ENCODE measurements at places on chromosomes 2 and 18.

DNA sequence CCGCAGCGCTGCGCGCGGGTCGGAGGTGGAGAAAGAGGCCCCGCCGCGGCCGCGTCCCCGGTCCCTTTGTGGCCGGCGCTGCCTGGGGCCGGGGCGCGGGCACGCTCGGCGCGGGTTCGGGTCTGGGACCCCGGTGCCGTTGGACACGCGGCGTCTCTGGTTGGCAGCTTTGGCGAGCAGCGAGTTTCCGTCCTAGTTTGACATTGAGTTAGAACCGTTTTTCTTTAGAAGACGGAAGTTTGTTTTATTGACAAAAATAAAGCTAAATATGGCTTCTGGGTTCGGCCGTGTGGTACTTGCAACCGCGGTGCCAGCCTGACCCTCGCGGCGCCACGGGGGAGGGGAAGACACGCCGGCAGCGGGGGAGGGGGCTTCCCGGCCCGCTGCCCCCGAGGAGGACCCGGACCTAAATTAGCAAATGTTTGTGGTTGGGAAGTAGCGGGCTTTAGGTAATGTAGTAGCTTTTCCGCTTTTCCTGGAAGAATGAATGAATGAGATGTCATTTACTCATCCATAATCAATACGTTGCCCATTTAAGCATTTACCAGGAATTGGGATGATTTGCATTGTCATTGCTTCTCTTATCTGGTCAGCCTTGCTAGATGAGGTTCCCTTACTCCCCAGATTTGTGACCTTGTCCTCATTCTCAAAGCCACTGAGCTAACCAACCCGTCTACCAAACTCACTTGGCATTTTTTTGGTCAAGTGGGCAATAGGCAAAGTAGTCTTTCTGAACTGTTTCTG, 530 bp downstream of the GALNT1 start:
- no peak for DNase-seq

DNA sequence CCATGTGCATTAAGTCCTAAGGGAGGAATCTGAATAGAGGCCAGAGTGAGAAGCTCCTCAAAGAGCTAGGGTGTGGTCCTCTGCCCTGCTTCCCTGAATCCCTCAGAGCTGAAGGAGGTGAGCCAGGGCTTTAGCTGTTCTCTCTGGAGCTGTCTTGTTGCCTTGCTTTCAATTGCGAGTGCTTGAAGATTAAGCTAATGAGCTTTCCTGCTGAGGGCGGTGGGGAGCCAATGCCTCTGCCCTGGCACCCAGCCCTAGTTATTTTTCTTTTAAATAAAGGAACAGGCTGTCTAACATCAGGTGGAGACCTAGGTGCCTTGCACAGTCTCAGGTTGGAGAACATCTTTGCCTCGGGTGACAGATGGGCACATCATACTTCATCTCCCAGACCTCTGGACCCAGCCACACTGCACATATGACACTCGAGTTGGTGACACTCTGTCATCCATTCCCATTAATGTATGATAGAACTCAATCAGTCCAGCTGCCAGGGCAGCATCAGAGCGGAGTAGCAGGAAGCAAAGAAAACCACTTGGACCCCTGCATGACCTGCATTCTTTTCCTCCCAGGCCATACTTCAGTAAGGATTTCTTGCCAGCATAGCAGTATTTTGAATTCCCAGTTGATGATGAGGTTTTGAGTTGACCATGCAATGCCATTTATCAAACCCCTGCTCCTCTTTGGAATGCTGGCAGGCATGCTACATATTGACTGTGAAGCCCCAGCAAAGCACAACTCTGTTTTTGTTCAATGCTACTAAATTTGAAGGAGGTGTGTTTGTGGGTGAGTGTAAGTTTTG, 292.7 kb downstream of the RNF144A start:
- no peak for DNase-seq

- no peak for DNase-seq
Measured at GRCh38 chr2:79621252-79621651, 108.4 kb downstream of the CTNNA2 start.

DNA sequence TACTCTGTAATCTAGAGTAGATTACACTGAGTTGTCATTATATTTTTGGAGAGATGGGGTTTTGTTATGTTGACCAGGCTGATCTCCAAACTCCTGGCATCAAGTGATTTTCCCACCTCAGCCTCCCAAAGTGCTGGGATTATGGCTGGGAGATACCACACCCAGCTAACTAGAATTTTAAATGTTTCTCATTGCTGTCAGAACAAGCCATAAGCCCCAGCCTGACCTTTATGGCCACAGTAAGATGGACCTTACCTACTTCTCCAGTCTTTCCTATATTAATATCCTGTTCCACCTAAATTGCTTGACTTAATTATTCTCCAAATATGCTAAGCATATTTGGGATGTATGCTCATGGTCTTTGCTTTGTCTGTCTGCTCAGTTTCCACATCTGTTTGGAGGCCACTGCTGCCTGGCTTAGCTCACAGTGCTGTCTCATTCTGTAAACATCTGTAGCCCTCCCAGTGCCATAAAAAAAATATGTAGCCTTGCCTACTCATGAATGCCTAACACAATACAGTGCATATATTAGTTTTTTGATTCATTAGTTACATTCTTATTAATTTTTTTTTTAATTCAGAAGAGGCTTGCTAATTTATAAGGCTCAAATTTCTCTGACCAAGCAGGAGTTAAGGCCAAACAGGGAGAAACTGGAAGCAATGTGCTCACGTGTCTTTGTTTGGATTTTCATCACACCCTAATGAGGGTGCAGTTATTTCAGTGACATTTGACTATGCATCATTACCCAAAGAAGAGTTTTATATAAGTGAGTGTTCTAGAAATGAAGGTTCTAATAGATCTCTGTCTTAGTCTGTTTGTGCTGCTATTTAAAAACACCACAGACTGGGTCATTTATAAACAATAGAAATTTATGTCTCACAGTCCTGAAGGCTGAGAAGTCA, 45.3 kb upstream of the PSME4 start:
- DNase-seq = no peak

- DNase-seq = no peak
Measured at GRCh38 chr2:28506112-28506910, 10.5 kb downstream of the PLB1 start.

GRCh38 chr2:218033590-218034496, 31.0 kb upstream of the TNS1 start:
- no peak for DNase-seq

DNA sequence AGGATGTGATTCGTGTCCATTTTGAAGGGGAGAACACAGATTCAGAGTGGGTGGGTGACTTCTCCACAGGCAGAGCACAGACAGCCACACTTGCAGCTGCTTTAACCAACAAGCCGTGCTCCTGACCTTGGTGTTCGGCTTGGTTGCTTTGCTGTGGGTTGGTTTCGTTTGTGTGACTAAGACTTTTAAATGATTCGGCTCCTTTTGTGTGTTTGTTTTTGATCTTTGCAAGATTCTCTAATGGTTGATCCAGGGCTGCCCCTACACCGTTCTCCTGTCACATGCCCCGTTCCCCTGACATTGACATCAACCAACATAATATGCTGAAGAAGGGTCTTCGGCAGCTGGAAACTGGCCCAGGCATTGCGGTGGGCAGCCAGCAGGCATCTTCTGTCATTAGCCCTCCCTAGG, 95.9 kb upstream of the MBOAT2 start:
- no peak for DNase-seq

DNA sequence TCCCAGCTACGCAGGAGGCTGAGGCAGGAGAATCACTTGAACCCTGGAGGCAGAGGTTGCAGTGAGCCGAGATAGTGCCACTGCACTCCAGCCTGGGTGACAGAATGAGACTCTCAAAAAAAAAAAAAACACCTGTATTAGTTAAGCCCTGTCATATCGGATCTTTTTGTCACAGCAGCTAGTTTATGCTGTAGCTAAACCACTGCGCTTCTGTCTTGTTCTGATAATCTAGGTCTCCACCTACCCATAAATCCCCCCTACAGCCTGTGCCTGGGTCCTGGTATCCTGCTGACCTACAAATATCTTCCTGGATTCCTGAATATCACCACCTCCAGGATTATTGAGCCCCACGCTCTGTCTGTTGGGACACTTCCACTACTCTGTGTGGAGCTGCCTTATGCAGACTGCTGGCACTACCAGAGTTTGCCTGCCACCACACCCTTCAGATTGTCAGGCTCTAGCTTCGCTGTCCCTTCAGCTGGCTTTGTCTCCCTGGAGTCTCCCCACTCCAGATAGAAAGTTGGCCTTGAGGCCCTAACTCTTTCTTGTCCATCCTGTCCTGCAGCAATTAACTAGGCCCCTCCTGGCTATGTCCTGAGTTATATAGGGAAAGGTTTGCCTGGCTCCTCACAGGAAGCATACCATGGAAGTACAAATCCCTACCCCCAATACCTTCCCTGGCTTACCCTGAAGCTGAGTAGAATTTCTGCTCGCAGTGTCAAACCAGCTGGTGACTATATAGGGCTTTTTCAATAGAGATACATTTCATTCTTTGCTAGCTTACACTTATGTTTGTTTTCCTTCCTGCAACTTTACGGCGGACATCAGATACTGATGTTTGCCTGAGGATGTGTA, 136.0 kb upstream of the SERTAD2 start:
- no peak for DNase-seq

- no peak for DNase-seq
Measured at GRCh38 chr2:48169141-48169592, 262.9 kb upstream of the FBXO11 start.

DNA sequence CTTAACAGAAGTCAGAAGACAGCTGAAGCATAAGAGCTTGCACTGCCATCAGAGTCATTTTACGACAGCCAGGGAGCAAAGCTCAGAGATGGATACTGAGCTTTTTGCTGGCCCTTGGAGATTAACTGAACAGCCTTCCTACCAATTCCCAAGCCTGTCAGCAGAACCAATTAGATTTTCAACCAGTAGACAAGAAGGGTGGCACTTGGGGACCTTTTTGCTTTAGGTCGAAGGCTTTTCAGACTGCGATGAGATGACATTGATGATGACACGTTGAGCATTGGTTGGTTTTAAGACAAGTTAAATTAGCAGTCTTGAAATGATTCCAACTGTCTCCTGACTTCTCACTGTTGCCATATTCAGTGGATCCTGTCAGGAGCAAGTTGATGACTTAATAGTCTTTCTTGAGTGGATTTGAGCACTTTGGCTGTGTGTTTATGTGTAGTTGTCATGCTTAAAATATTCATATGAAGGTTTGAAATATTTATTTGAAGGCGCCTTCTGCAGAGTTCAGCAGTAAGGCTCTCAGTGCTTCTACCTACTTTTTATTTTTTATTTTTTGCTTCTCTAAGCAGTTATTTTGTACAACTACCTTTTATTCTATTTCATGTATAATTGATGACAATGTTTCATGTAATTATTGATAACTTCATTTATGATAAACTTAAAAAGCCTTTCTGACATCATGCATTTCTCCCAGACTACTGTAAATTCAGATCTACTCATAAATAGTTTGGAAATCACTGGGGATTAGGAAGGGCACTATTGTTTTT, 256.7 kb downstream of the CAMKMT start:
- no peak for DNase-seq

GRCh38 chr18:55422456-55423180, 165.4 kb downstream of the TCF4 start:
- DNase-seq = no peak

- no peak for DNase-seq
Measured at GRCh38 chr2:72138011-72138881, 9.4 kb downstream of the CYP26B1 start.

- no peak for DNase-seq
Measured at GRCh38 chr2:190350371-190350770, 7.0 kb downstream of the INPP1 start.

- no peak for DNase-seq
Measured at GRCh38 chr2:150690870-150691269, 203.4 kb upstream of the RND3 start.

DNA sequence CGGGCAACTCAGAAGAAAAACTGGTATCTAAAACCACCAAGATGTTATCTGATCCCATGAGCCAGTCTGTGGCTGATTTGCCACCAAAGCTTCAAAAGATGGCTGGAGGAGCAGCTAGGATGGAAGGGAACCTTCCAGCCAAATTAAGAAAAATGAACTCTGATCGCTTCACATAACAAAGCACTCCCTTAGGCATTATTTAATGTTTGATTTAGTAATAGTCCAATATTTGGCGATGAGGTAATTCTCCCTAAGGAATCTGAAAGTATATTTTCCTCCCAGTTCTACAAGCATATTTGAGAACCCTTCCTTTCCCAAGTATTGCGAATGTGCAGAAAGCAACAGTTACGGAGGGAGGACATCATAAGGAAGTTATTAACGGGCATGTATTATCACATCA, 156.6 kb downstream of the KCNJ3 start:
- DNase-seq = no peak

- no peak for DNase-seq
Measured at GRCh38 chr18:905307-905947, 756 bp downstream of the ADCYAP1 start.

- no peak for DNase-seq
Measured at GRCh38 chr2:2482851-2483250, 151.8 kb upstream of the MYT1L start.

- no peak for DNase-seq
Measured at GRCh38 chr2:239866350-239866749, 158.8 kb downstream of the NDUFA10 start.

GRCh38 chr2:114661971-114662939, 219.8 kb downstream of the DPP10 start:
- DNase-seq = no peak

DNA sequence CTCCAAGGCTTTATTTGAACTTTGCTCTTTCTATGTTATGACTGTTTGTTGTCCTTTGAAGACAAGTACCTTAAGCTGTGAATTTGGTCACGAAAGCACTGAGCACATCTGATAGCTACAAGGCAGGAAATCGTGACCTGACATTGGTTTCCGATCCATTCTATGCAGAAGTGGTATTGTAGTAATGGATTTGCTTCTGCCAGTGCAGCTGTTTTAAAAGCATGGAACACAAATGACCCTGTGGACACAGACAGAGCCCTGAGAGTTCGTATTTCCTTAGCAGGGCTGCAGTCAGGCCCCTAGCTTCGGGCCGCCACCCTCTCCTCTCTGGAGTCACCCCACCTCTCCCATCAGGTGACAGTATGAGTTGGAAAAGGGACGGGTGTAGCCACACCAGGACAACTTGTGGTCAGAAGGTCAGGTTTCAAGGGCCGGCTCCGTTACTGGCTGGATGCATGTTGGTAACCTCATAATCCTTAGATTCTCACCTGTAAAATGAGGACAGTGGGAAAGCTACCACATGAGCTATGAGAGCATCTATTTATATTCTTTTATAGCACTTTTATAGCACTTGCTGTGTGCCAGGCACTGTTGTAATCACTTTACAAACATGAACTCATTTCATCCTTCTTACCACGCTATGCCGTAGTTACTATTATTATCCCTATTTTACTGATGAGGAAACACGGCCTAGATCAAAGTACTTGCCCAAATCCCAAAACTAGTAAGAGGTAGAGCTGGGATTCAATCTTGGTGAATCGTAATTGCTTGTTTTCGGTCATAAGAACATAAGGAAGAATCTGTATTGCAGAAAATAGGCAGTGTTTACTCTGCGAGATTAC, 70.2 kb downstream of the SPATS2L start:
- DNase-seq = no peak

DNA sequence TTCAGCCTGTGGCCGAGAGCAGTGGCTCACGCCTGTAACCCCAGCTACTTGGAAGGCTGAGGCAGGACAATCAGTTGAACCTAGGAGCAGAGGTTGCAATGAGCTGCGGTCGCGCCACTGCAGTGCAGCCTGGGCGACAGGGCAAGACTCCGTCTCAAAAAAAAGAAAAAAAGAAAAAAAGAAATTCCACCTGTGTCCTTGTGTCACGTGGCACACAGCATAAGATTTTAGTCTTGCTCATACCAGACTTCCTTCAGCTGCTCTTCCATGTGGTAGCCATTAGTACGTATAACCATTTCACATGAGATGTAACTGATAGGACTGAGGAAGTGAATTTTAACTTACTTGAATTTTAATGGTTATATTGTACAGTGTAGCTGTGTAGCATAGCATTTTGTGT, 4.0 kb downstream of the NOP58 start:
- no peak for DNase-seq
